ENCODE measurements at places on chromosomes 2 and 18.

DNA sequence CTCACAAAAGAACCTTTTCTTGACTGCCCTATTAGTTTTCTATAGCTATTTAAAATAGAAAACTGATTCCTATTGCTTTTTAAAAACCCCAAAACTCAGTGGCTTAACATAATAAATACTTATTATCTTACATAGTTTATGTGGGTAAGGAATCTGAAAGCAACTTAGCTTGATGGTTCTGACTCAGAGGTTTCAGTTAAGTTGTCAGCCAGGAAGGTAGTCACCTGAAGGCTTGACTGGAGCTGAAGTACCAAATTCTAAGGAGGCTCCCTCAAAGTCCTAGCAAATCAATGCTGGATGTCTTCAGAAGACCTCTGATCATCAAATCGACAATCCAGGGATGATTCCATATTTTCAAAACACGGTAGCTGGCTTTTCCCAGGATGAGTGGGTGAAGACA lies 546.6 kb upstream of the CDH2 start:
- DNase-seq, result no peak

GRCh38 chr18:3279201-3280185 lies 17.6 kb downstream of the MYL12B start:
- DNase-seq, result no peak

DNA sequence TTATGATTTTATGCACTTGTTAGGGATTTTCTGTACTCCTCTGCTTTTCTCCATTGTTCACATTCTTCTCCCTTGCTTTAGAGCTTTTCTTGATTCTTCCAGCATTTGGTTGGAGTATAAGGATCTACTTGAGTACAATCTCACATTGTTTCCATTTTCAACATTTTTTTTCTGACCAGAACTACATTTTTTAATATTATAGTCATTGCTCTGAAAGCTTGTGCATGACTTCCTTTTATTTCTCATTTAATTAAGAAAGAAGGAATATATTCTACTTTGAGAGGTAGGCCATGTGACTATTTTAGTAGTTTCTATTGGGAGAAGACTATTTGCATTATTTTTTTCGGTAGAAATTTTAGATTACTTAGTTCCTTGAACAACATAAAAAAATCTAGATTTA lies 200.4 kb downstream of the TMEM247 start:
- no peak for DNase-seq

GRCh38 chr18:4004183-4004829 lies 450.8 kb downstream of the DLGAP1 start:
- no peak for DNase-seq

DNA sequence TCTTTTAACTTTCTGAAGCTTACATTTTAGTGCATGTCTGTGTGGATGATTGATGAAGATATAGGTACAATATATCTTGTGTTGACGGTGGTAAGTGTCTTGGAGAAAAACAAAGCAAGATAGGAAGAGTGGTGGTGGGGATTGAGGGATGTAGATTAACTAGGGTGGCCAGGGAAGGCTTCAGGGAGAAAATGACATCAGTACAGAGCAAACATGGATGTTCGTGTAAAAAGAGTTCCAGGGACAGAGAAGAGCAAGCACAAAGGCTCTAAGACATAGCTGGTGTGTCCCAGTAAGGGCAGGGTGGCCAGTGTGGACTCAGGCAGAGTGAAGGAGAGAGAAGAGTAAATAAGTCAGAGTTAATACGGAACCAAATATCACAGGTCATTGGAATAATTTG lies 2.7 kb upstream of the CERS6 start:
- no peak for DNase-seq

DNA sequence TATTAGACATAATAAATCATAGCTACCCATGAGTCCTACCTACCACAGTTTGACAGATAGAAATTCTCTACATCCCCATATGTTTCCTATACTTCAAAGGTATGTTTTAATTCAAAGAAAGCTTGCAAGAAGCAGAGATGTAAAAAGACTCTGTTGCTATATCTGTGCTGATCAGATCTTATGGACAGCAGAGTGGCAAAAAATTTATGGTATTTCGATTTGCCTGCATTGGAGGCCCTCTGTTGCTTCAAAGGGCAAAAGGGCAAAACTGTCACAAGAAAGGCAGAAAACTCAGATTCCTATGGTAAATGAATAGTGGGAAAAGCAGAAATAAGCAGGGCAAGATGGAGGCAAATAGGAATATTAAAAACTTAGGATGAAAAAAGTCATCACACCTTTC lies 447.8 kb upstream of the SPHKAP start:
- DNase-seq, result no peak

- DNase-seq, result no peak
These were observed 250.1 kb downstream of the BCL2 start for GRCh38 chr18:63069496-63069895.

- DNase-seq, result no peak
These were observed 4.8 kb upstream of the RNF138 start for GRCh38 chr18:32086881-32087280.
